Astrocyte of the spinal cord (primary cell): ENCODE measurements at places on chromosomes 13 and 19.

- DNase-seq: peak; percentile 62
Measured at GRCh38 chr13:67554746-67555452, 324.8 kb upstream of the PCDH9 start.

DNA sequence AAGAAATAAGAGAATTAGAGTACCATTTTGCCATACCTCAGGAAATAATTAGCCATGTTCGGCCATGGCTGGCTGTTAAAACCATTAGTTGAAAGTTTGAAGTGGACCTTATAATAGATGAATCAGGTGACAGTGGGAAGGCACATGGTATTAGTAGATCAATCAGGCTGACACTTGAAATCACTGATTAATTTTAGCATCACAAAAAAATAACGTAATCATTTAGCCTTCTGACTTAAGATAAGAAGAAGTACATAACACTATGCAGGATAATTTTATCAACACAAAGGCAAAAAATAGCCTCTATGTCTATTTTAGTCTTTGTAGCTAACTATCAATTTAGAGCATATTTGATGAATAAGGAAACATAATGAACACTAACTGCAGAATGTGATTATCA is 615.5 kb downstream of the PCDH17 start:
- DNase-seq: no peak

GRCh38 chr13:98253526-98253925 is 76.5 kb upstream of the RNF113B start:
- no peak for DNase-seq

- no peak for DNase-seq
Measured at GRCh38 chr19:47490847-47491246, 6.8 kb upstream of the KPTN start.

- DNase-seq: peak; percentile 45
Measured at GRCh38 chr13:47066226-47066625, 169.4 kb upstream of the HTR2A start.

DNA sequence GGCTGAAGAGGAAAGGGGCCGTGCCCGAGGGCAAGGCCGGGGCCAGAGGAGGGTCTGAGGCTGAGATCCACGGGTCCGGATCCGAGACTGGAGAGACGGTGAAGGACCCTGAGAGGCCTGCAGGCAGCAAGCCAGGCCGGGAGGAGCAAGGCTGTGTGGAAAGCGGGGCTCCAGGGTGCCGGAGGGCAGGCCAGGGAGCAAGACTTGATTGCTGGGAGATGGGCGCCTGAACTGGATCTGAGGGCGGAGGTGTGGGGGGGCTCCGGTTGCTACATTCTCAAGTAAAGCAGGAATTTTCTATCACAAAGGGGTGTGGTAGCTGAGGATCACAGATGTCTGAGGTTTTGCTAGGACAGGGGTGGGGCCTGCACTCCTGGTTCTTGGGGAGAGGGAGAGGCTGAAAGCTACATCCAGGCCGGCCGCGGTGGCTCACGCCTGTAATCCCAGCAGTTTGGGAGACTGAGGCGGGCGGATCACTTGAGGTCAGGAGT is 3.8 kb downstream of the MAMSTR start:
- DNase-seq: no peak

GRCh38 chr13:107678075-107678689 is 537.2 kb downstream of the LIG4 start:
- no peak for DNase-seq

DNA sequence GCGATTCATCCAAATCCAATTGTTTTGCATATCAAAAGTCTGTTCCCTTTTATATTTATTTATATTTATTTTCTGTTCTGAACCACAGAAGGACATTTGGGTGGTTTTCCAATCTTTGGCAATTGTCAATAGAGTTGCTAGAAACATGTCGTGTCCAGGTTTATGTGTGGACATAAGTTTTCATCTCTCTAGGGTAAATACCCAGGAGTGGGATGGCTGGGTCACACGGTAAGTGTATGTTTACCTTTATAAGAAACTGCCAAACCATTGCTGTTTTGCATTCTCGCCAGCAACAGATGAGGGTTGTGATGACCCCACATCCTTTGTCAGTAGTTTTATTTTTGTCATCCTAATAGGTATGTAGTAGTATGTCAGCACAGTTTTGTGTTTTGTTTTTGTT is 12.5 kb downstream of the AP1M1 start:
- DNase-seq: no peak

GRCh38 chr13:48411147-48411794 is 1.6 kb downstream of the LPAR6 start:
- DNase-seq: peak; percentile 35

DNA sequence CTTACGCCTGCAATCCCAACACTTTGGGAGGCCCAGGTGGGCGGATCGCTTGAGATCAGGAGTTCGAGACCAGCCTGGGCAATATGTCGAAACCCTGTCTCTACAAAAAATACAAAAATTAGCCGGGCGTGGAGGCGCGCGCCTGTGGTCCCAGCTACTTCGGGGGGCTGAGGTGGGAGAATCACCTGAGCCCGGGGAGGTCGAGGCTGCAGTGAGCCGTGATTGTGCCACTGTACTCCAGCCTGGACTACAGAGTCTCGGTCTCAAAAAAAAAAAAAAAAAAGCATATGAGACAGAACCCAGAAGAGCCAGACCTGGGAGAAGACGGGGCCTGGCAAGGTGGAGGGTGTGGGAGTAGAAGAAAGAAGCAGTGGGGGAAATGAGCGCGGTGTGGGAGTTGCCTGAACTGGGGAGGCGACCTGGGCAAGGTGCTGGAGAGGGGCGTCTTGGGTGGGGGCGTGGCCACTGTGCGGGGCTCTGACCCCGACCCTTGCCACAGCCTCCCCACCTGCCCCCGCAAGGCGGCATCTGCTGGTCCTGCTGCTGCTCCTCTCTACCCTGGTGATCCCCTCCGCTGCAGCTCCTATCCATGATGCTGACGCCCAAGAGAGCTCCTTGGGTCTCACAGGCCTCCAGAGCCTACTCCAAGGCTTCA is 533 bp downstream of the DKKL1 start:
- DNase-seq: no peak

DNA sequence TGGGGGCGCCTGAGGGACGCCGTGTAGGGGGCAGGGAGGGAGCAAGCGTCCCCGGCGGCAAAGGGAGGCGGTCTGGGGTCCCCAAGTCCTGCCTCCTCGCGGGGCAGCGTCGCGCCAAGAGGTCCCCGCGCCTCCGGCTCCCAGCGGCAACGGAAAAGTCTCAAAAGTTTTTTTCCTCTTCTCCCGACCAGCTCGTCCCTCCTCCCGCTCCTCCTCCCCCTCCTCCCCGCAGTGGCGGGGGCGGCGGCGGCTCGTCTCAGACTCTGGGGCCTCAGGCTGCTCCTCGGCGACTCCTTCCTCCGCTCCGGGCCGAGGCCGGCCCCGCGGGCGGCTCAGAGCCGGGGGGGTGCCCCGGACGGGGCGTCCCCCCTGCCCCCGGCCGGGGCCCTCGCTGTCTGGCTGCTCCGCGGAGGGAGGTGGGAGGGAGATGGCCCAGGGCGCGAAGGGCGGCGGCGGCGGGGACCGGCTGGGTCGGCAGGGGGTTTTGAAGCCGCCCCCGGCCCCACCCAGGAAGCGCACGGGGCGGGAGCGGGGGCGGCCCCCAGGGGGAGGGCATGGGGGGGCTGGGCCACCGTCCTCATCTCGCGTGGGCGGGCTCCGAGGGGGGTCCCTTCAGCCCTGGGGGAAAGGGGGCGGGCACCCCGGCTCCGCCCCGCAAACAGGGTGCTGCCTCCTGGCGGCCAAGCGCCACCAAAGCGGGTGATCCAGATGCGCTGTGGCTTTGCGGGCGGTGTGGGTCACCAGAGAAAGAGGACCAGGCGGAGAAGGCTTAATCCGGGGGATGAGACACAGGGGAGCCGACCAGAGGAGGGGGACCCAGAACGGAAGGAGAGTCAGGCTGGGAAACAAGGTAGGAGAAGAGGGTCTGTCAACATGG is at the start of gene TGFB1:
Gene TGFB1 (minus strand): TSS at position 457 of the 877 bp plus-strand sequence. CDS start 878 bp downstream, outside the sequence.
- peak; percentile 89 for DNase-seq

GRCh38 chr13:33676045-33676989 is 141.6 kb upstream of the RFC3 start:
- peak; percentile 29 for DNase-seq

DNA sequence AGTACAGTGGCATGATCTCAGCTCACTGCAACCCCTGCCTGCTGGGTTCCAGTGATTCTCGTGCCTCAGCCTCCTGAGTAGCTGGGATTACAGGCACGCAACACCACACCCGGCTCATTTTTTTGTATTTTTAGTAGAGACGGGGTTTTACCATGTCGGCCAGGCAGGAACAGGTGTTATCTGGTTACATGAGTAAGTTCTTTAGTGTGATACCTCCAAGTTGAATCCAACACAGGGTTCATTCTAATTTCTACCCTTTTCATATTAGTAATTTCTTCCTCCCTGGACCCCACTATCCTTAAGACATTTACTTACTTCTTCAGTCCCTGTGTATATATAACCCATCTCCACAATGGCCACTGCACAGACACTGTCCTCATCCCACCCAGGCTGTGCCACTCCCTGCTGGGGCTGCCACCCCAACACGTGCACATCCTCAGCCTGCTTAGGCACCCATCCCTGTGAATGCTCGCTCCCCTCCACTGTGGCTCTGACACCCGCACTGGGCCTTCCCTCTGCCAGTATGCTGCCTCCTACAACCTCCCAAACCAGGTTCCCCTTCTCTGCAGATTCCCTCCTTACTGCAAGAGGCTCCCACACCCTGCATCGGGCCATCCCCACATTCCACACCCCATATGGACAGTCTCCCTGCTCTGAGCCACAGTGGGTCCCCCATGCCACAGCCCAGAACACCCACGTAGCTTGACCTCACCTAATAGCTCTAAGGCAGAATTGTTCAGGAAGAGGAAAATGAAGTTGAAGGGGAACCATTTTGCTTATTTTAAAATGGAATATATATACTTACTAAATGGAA is 147.1 kb downstream of the TBC1D4 start:
- no peak for DNase-seq

- DNase-seq: peak; percentile 90
Measured at GRCh38 chr13:109786457-109787134, at the start of gene IRS2. Gene IRS2, minus strand, starts transcription at chr13:109786583. Its CDS starts 530 bp downstream, at chr13:109786053.

DNA sequence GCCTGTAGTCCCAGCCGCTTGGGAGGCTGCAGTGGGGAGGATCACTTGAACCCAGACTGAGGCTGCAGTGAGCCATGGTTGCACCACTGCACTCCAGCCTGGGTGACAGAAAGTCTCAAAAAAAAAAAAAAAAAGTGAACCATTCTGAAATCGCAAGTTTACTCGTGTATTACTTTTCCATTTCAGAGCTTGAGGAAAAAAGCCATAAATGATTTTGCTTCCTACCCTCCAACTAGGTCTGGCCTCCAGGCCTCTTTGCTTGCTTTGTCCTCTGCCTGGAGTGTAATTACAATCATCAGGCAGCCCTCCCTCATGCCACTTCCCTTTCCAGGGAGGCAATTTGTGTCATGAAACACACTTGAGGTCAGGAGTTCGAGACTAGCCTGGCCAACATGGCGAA is 8.5 kb downstream of the BLVRB start:
- DNase-seq: no peak

GRCh38 chr13:53052675-53053074 is 24.1 kb downstream of the OLFM4 start:
- DNase-seq: no peak

DNA sequence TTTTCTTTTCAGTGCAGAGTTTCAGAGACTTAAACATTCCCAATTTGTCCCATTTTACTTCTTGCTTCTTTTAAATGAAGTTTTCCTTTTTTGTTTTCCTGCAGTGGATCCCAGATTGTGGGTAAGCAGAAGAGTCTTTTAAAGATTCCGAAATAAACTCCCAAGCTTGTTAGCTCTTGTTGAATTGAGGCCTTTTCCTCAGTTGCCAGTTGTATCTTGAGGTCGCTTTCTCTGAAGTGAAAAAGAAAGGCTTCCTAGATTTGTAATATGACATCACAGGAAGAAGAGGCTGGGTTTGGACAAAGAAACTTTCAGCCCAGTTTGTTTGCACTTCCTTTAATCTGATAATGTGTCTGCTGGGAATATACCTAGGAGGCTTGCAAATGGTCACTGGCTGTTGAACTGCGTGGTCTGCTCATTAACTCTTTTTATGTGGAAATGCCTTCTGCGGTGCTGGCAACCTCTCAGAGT is at the start of gene LPAR6:
Gene LPAR6 (minus strand): TSS at position 233 of the 471 bp plus-strand sequence. CDS start 690 bp downstream, outside the sequence.
- peak; percentile 80 for DNase-seq

- peak; percentile 40 for DNase-seq
Measured at GRCh38 chr13:96817336-96817941, 176.8 kb downstream of the OXGR1 start.

DNA sequence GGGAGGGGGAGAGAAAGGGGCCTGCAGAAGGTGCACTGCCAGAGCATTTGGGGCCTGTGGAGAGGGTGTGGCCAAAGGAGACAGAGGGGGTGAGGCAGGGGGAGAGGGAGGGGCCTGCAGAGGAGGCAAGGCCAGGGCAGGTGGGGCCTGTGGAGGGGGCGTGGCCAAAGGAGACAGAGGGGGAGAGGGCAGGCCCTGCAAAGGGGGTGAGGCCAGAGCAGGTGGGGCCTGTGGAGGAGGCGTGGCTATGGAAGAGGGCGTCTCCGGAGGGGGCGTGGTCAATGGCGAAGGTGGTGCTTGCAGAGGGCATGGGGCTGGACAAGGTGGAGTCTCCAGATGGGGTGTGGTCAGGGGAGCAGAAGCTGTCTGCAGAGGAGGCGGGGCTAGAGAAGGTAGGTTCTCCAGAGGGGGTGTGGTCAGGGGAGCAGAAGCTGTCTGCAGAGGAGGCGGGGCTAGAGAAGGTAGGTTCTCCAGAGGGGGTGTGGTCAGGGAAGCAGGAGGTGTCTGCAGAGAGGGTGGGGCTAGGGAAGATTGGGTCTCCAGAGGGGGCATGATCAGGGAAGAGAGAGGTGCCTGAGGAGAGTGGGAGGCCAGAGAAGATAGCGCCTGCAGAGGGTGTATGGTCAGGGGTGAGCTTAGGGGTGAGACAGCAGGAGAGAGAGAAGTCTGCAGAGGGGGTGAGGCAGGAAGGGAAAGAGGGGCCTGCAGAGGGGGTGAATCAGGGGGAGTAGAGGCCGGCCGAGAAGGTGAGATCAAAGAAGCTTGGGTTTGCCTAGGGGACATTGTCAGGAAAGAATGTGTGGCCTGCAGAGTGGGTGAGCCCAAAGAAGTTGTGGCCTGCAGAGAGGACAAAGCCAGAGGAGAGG is 3.4 kb downstream of the PRR36 start:
- DNase-seq: peak; percentile 35

DNA sequence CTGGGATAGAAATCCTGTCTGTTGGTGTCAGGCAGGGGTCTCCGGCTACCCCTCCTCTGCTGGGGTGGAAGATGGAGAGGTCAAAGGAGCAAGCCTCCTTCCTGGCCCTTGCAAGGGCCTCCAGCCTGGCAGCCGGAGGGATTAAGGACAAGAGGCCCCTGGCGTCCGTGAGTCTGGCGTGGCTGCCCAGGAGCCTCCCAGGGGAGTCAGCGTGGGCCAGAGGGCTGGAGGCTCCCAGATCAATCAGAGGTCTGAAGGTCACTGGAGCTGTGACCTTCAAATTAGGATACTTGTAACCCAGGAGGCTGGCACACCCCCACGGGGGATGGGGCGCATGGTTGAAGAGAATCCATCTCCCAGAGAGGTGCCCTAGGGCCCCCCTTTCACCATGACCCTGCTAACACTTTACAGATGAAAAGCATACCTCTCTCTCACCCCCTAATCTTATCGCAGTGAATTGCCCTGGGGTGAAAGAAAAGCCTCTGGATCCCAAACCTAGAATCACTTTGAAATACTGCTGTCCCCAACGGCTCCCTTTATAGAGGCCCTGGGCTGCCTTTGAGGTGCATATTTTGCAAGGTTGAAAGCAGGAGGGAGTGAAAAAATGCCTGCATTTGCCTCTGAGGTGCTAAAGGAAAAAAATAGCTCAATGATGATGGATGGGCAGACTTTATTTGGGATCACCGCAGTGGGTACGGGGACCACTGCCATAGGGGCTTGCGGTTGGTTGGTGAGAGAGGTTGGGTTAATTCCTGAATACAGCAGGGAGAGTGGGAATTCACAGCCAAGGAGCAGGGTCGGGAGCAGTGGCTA is 44.9 kb upstream of the PEG3 start:
- DNase-seq: no peak
